ENCODE measurements at places on chromosomes 5 and 9.

- no peak for DNase-seq
These were observed 192.8 kb downstream of the CDH18 start for GRCh38 chr5:19795218-19795617.

DNA sequence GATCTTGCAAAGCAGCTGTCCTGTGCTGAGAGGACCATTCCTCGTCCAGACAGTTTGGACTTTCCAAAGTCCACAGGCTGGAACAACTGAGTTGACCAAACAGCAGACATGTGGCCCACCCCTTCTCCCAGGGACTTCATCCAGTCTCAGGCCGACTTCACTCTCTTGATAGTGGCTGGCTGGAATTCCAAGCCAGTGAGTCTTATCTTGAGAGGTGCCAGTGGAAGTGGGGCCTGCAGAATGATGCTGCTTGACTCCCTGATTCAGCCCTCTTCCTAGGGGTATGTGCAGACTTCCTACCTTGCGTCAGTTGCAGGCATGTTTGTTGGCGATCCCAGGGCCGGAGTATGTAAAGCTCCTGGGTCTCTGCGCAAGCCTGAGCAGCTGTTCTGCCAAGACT, 131.4 kb upstream of the TSLP start:
- no peak for DNase-seq

DNA sequence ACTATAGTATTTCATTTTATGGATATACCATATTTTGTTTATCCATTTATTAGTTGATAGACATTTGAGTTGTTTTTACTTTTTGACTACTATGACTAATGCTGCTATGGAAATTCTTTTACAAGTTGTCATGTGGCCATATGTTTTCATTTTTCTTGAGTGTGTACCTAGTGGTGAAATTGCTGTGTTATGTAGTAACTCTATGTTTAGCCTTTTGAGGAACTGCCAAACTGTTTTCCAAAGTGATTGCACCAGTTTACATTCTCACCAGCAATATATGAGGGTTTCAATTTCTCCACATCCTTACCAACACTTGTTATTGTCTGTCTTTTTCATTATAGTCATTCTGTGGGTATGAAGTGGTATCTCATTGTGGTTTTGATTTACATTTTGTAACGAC, 75.4 kb downstream of the GRIA1 start:
- DNase-seq, result no peak

GRCh38 chr5:54595721-54596120, 78.2 kb downstream of the SNX18 start:
- no peak for DNase-seq

DNA sequence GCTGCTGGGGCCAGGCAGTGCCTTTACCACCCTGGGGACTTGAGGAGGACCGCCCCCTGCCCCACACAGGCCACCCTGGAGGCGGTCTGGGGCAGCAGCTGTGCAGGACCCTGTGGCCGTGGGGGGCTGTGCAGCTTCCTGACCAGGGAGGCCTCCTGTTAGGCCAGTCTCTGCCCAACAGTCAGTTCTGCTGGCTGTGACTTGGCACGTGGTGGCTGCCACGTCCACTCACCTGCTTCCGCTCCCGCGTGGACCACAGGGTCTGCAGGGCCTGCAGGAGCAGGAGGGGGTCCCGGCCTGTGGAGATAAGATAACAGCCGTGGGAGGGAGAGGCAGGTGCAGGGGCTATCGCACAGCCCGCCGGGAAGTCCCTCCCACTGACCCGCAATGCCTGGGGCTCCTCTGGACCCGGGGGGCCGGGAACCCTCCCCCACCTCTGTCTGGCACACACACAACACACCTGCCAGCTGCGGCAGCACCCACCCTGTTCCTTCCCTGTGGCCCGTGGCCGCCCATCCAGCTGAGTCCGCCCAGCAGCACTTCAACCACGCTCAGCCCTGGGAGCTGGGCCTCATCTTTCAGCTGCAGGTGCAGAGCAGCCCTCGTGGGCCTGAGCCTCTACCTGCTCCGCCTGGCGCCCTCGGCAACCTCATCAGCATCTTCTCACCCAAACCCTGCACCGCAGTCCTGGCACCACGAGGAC, 39.7 kb downstream of the EXD3 start:
- DNase-seq, result no peak

GRCh38 chr5:172377856-172378255, 76.5 kb downstream of the SH3PXD2B start:
- DNase-seq, result no peak

DNA sequence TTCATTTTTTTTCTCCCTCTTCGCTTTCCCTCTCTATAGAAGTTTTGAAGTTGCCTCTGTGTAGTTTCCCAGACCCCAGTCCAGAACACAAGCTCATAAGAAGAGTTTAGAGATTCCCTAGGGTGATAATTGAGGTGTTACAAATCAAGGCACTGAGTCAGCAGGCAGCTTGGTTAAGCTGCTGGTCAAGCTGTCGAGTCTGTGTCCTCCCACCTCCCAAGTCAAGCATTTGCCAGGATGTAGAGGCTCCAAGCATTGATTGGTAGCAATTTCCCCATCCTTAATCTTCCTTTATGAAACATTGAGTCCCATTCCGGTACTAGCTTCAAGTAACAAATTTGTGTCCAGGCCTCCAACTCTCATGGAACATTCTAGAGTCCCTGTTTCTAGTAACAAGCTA, 47.5 kb upstream of the SLC1A1 start:
- DNase-seq, result no peak

- DNase-seq, result no peak
These were observed 122.1 kb upstream of the SMIM23 start for GRCh38 chr5:171663311-171664085.

DNA sequence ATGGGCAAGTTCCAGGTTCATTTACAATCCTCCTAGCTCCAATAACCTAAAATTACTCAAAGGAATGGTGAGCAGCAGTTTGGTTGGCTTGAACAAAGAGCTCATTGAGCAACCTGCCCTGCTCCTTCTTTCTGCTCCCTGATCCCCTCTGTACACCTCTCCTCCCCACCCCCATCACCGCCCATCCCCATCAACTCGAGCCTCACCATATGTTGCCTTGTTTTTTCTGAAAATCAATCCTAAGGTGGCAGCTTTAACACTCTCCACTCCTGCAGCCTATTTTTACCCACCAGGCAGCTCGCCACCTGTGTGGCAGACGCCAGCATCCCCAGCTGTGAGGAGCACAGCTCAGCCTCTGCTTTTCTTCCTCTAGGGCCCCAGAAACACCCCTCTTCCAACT, 533.4 kb upstream of the BRINP1 start:
- no peak for DNase-seq
